ENCODE measurements at places on chromosomes 3 and 15.

DNA sequence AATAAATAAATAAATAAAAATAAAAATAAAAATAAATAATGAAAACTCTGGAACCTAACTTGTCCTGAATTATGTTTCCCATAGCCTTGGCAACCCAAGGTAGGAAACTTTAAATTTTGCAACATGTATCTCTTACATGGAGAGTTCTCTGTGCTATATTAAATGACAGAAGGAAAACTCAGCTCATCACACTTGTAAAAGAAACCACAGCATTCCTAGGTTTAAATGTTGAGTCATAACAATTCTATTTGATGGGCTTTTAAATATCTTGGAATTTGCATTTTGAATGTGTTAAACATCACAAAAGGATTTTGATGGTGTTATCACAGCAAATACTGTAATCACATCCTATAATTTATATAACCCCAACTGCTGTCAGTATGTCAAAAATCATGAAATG is 144.2 kb downstream of the LRTM1 start:
- DNase-seq = no peak

DNA sequence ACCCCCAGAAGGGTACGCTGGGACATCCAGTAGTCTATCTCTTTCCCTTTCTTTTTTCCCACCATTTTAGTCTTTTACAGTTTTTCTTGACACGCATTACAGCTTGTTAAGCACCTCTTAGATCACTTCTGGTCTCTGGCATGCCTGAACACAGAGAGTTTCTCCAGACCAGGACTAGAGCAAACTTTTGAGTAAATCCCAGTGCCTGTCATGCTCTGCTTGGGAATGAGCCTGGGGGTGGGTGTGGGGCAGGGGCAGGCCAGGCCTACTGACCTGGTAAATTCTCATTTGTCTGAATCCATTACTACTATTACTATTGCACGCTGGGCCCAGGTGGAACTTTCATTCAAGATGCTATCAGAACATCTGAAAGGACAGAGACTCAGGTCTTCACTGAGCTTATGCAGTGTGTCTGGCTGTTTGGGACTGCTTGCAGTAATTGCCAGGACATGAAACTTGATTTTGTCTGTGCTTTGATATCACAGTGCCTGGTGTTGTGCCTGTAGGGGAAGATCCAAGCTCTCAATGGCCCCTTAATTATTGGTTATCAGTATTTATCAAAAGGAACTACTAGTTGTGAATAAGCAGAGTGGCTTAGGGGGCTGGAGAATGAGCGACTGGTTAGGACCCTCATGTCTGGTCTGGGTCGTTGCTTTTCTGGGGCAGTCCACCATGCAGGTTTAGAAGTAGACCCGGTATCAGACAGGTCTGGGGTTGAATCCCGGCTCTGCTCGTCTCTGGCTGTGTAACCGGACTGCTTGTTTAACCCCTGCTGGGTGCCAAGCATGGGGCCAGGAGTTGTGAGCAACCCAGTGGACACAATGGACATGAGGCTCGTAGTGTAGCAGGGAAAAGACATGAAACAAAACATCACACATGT is 196.1 kb upstream of the TLE3 start:
- DNase-seq = no peak

- DNase-seq = no peak
Observed at GRCh38 chr15:98935736-98936135, 71.9 kb downstream of the PGPEP1L start.

- DNase-seq = no peak
Observed at GRCh38 chr3:52095990-52096775, 39.8 kb upstream of the DUSP7 start.

DNA sequence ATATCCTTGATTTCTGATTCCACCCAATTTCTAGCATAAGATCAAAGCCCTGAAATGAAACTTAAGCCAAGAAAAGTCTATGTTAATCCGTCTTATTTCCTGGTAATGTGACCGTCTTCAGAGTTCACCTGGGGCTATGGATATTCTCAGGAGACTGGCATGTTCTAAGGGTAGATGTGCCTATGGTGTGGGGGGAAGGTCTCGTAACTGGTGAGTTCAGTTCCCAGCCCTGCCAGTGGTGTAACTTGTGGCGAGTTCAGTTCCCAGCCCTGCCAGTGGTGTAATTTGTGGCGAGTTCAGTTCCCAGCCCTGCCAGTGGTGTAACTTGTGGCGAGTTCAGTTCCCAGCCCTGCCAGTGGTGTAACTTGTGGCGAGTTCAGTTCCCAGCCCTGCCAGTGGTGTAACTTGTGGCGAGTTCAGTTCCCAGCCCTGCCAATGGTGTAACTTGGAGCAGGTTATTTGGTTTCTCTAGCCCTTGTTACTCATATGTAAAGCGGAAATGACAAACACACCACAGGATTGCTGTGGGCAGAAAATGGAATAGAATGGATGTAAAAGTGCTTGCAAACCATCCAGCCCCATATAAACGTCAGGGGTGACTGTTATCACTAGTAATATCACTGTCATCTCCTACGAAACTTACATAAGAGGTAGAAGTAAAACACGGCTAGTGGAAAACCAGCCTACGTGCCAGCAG is 30.4 kb downstream of the SLC51A start:
- no peak for DNase-seq

DNA sequence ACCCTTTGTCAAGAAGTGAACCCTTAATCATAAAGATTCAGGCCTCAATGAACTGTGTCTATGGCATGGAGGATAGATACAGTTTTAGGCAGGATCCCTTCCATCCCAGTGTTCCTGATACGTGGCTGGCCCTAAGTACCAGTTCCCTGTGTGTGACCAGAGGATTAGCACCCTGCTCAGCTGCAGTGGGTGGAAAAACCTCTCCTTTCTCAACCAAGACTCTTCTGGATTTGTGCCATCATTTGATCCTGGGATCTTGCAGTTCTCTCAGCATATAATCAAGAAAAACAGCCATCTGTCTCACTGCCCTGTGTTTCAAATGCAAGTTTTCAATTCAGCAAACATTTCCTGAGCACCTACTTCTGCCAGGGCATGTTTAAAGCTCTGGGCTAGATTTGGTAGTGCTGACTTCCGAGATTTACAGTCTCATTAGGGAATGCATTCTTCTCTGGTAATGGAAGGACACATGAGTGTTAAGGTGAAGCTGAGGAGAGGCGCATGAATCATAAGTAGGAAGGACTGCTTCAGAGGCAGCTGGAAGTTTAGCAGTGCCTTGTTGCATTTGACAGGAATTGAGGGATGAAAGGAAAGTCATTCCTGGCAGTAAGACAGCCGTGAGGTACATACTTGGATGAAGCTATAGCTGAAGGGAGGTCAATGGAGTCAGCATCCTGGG is 388.3 kb downstream of the MFSD1 start:
- no peak for DNase-seq

DNA sequence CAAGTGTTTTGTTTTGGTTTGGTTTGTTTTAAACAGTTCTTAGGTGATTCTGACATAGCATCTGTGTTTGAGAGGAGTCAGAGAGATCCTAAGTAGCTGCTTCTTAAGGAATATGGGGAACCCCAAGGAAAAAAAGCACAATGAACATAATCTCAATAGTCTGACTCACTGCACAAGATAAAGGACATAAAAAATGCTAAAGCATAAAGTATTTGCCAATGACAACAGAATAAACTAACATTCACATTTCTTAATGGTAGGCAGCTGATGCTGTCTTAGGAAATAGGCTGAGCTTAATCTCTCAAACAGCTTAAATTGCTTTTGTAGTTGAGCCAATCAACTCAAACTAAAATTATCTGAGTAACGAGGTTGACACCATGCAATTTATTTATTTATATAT is 2.9 kb downstream of the NCEH1 start:
- no peak for DNase-seq

DNA sequence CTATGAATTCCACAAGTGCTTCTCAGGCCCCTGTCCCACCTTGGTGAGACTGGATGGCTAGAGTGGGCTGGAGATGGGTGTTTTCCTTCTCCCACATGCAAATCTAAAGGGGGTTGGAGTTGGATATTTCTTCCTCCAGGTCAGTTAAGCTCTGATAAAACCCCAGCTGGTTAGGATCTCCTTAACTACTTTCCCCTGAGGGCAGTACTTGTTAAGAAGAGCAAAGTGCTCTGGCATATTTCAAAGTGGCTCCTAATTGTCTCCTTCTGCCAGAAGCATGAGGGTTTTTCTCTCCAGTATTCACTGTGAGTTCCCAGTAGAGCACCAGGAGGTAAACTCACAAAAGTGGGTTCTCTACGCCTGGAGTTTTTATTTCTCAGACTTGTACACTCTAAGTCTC is 31.4 kb downstream of the COL6A6 start:
- DNase-seq = no peak

DNA sequence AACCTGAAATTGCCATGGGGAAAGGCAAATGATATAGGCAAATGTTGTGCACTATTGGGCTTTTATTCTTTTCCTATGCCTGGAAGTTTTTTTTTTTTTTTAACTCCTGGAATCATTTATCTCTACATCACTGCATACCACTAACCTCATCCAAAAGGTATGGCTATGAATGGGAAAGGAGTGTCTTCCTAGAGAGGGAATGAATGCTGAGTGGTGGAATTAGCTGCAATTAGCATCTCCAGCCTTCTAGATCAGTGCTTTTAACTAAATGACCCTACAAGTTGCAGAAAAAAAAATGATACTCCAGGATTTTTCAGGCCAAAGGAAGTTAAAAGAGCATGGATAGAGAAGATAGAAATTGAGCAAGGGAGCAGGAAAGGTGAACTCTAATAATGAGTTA is 429.8 kb upstream of the PDZRN3 start:
- DNase-seq = no peak

DNA sequence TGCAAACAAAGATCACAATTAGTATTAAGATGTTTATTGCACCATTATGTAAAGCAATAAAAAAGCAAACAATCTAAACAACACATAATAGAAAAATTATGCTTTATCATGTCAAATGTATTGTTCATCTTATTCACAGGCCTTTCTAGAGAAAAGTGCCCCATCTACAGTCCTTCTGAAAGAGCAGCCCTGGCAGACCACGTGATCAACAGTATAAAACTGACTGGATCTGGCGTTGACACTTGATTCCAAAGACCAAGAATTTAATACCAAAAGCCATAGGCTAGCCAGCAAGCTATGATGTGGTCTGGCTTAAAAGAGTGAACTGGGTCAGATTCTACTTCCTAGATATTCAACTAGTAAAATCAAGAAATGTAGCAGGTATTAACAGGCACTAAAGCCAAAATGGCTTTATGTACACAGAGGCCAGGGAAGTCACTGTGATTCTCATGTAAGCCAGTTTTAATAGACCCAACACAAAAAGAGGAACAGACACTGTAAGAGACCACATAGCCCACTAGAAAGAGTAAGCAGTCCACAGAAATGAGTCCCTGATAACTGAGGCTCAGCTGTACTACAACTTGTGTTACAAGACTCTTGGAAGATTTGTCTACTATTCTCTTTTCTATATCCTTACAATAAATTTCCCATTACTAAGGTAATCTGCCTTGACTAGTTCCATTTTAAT is 32.5 kb downstream of the DMXL2 start:
- no peak for DNase-seq

GRCh38 chr3:57726397-57726796 is 29.7 kb upstream of the SLMAP start:
- DNase-seq = no peak

DNA sequence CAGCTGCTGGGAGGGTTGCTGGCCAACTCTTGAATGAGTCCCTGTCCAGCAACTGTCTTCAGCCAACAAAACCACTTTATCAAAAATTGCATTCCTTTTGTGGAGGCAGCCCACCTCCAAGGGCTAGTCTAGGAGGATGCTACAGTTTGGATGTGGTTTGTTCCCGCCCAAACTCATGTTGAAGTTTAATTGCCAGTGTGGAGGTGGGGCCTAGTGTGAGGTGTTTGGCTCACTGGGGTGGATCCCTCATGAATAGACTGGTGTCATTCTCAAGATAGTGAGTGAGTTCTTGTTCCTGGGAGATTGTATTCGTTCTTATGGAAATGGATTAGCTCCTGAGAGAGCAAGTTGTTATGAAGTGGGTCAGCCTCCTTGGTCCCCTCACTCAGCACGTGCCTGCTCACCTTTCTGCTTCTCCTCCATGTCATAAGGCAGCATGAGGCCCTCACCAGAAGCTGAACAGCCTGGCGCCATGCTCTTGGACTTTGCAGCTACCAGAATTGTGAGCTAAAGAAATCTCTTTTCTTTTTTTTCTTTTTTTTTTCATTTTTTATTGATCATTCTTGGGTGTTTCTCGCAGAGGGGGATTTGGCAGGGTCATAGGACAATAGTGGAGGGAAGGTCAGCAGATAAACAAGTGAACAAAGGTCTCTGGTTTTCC is 4.2 kb upstream of the RFC4 start:
- DNase-seq = no peak

- no peak for DNase-seq
Observed at GRCh38 chr15:85381850-85382751, 1.7 kb downstream of the AKAP13 start.

DNA sequence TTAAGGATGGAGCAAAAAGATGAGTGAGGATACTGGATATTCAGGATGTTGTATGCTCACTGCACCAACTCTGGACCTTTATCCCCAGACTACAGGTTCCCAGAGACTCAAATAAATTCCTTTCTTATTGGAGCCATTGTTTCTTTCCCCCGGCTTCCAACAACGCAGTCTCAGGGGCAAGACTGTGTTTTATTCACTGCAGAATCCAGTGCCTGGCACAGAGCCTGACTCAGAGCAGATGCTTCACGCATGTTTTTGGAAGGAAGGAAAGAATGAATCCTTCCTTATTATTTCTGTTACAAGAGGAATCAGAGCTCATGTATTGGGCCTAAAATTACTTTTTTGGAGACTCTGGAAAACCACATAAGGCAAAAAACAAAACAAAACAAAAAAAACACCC is 96.0 kb upstream of the VGLL4 start:
- DNase-seq = no peak

DNA sequence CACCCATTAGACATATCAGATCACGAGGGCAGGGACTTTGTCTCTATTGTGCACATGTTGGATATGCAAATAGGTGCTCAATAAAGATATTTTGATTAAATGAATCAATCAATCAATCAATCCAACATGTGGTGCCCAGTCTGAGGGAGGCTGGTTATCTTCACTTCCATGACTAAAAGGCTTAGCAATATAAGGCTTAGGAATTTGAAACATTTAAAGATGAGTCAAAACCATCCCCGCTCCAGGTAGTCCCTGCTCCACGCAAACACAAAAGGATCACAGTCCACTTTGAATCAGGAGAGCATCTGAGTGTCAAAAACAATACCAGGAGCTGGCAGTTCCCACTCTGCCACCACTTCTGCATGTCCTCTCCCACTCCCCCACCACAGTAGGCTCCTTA is 25.8 kb upstream of the PRICKLE2 start:
- no peak for DNase-seq

DNA sequence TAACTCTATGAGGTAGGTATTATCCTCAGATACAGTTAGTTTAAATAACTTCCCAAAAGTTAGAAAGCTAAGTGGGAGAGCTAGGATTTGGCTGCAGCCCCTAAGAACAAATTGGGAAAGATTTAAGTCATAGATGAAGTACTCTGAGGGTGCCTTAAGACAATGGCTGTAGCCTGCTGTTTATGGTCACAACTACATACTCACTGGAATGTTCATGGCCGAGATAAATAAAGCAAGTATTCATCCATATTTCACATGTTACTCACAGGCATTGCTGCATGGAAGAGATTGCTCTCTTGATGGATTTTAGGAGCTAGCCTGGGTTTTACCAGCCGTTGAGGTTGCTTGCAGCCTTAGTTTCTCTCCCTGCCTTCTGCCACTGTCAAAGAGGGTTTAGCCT is 145.0 kb downstream of the CMSS1 start:
- no peak for DNase-seq

Measured in endothelial cell (in vitro differentiated cells).